Stimulated activated CD8-positive, alpha-beta memory T cell treated with anti-CD3 and anti-CD28 coated beads, Interleukin-7, amount 100 ng/mL, for 24 hours (primary cell): ENCODE measurements at places on chromosomes 7 and 10.

DNA sequence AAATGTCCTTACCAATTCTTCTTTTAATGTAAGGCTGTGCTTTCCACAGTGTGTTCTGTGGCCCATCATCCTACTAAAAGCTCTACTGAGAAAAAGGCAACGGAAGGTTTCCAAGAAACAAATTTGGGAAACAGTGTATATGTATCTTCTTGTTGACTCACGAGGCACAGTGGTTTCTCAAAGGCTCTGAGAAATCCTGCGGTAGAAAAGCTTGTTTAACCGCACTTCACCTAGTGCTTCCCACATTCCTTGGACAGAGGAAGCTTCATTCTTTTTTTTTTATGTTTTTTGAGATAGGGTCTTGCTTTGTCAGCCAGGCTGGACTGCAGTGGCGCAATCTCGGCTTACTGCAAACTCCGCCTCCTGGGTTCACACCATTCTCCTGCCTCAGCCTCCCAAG, 84.5 kb downstream of the TACC2 start:
- DNase-seq = no peak

GRCh38 chr10:52027055-52027705, 286.9 kb upstream of the DKK1 start:
- DNase-seq = no peak

DNA sequence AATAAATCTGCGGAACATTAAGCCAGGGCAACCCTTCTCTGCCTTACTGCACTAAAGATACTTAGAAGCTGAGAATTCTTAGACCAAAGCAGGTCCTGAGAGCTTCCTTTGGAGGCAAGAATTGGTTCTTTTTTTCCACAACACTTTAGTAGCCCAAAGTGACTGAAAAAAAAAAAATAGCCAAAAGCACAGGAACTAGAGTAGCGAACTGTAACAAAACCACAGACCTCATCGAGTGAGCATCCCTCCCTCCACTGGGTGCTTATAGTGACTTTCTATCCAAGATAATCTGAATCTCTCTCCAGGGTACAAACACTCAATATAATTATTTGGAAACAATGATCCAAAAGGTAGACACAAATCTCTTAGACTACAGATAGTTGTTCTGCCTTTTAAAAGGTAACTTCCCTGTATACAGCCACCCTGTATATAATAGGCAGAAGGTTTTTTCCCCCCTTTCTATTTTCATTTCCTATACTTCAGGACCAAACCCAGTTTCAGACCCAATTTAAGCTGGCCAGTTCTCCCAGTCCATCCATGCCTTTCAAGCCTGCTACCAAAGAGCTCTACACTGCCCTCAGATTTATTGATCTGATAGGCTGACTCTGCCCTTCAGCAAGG, 31.6 kb upstream of the KCNIP2 start:
- no peak for DNase-seq

DNA sequence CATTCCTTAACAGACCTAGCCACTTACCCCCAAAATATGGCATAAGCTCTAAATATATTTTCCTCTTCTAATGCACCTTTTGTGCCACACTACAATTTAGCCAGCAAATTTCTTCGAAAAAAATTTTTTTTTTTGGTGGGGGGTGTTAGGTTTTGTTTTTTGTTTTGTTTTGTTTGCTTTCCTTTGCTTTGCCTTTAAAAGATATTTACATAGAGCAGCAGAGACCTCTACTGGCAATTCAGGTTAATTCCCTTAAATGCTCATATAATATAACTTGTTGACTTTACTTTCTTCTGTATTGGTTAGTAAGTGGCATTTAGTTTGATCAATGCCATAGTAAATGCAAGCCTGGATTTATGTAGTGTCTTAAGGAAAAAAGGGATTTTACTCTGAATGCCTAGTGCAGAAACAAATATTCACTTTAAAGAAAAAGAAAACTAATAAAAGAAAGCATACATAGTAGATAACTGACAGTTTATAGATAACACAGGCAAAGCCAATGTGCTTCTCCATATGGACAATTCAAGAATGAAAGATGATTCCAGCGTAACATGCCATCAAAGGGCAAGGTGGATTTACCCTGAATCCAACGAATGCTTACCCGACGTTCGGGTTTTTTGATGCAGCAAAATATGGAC, 1250.6 kb downstream of the GATA3 start:
- DNase-seq = no peak

GRCh38 chr7:134104166-134104565, 23.0 kb upstream of the LRGUK start:
- no peak for DNase-seq

DNA sequence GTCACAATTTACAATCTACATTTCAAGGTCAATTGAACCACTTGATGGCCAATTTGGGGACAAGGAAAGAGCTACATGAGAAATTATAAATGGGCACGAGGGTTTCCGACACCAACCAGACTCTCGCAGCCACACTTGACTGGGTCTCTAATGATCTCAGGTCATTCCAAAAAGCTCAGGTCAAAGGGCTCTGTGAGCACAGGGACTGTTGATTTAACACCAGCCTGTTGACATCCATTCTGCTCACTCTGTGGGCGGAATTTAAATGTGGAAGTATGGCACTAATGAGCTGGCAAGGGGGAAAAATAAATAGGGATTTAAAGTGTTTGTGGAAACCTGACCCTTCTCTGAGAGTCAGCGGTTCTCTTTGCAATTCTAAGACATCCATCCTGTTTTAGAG, 810.7 kb upstream of the AUTS2 start:
- DNase-seq = no peak
